MV-4-11 (cell line): ENCODE measurements at places on chromosomes 13 and 19.

DNA sequence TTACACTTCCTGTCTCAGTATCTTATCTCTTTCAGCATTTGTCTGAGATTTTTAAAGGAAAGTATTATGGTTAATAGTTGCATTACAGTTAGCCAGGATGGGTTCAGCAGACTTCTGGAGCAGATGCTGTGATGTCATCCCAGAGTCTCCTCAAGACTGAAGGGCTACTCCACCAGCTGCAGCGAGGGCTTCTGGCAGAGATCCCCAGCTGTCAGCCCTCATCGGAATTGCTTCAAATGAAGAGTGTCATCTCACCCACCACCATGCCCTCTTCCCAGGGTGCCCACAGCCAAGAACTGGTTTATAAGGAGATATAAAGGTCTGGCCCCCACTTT lies 84.4 kb downstream of the FAM216B start:
- DNase-seq = no peak

DNA sequence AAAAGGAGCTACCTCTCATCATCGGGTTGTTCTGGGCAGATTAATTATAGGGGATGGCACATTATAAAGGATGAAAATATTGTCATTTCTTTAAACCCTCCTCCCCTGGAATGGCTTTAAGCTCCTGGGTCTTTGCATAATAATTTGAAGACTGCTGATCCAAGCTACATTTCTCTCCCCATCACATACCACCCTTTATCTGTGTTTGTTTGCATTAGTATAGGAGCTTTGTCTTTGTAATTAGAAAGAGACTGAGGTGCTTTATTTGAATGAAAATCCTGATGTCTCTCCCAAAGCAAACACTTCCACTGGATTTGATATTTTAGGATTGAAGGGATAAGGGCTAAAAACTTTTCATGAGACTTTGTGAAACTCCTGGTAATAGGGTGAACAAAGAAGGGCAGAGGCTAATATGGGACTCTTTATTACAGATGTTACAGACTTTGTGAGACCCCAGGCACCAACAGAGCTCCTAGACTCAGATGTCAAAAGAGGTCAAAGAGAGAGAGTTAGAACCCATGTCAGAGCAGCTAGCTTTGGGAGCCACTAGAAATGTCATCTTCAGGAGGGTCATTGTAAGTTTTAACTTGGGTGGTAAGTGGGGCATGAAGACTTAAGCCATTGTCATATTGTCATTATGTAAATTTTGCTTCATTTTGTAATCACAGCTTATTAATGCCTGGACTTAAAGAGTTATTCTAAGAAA lies 75.3 kb upstream of the RXFP2 start:
- DNase-seq = no peak

DNA sequence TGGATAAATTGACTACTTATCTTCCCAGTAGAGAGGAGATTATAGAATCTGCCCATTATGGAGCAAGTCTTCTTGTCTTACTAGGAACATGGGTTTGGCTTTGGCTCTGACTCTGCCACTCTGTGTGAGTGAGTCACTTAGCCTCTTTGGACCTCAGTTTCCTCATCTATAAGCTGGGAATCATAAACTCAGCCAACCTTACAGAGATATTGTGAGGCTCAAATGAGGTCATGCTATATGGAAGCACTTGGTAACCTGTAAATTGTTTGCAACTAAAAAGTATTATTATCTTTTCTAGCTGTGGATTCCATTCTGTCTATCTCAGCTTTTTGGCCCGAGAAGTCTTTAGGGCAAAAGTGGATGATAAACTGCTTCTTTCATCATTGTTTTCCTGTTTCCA lies 186.8 kb upstream of the TSC22D1 start:
- no peak for DNase-seq

DNA sequence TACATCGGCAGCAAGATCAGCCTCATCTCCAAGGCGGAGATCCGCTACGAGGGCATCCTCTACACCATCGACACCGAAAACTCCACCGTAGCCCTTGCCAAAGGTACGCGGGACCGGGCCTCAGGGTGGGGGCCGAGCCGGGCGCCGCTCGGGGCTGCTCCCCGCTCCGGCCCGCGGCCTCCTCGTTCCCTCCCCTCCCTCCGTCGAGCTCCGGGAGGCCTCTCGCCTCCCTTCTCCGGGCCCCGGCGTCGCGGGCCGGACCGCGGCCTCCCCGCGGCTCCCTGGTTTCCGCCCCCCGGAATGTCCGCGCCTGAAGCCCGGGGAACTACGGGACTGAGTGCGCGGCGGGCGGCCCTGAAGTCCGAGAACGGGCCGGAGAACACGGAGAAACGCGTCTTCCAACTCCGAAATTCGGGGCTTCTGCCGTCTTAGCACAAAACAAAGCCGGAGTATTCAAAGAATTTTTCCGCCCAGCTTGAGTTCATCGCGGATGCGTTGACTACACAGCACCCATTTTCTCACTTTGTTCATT lies 423 bp downstream of the LSM14A start:
- no peak for DNase-seq

DNA sequence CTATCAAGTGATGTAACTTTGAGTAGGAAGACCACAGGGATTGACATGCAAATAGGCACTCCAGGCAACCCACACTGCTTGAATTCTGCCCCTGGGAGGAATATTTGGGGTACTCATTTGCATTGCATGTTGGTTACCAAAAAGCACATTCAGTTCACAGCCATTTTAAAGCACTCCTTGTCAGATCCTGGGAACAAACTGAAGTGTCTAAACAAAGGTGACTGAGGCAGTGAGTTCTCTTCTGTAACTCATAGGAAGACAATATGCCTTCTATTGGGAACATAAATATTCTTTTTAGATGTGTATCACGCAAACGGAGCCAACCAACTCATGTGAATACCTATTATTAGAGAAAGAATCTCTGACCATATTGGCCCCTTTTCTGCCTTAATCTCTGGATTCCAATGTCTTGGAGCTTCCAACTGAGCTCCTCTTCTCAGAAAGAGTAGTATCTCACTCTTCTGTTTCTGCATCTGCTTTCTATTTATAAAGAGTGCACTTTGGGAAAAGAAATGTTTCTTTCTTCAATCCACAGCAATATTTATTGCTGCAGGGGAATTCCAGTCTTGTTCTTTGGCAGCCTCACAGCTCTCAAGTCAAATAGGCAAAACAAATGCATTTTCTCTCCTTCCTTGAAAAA lies 125.7 kb upstream of the NBEA start:
- DNase-seq = no peak

DNA sequence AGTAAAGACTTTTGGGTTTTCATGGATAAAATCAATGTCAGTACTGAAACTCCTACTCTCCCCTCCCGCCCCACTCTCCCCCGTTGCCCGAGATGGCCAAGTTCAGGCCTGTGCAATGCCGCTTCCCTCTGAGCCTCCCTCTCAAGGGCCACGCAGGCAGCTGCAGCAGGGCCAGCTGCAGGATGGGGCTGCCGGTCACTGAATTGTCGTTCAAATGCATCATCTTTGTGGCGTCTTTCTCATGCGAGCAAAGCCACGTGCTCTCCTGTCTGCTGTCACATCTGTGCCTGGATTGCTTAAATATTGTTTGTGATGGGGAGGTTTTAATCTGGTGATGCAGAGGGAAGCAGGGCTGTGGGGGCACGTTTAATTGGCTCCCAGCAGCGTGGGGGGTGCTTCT lies 26.6 kb downstream of the SHISA2 start:
- no peak for DNase-seq
